NCI-H2029 treated with DMSO at 0.1 percent for 48 hours (cell line): ENCODE measurements at places on chromosomes 4 and X.
A peak's percentile ranks its signal among the peaks of the same experiment; 100 is the strongest.

DNA sequence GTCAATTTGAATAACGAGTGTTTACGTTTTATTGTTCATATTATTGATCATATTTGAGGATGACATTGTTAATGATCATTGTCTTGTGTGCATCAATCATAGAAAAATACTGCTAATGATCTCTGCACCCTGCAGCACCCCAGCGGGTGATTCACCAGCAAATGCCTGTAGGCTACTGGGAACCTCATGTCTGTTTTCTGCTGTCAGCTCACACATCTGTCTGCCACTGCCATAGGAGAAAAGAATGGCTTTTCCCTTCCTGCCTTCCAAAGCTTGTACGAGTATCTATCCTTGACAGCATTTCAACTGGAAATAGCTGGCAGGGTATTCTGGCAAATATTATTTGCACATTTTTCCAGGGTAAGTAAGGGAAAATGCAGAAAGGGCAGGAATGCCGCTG is 272.1 kb upstream of the TRAM1L1 start:
- DNase-seq = no peak

DNA sequence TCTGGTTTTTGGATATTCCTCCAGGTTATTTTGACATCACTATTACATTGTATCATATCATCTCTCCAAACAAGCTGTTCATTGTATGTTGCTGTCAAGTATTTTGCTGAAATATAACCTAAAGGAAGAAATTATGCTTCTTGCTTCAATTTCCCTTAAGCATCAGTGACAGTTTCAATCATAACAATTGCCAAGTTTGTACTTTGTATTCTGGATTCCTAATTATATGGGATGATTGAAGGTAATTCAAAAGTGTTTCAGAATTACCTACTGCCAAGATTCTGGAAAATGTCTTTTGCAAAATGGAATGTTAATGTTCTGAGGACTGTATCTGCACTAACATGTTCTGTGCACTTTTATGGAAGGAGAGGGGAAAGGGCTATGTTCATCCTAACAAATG is 228.7 kb downstream of the PRDM5 start:
- DNase-seq = no peak

- DNase-seq = no peak
Measured at GRCh38 chr4:33149658-33150524, 2429.7 kb downstream of the PCDH7 start.

GRCh38 chr4:150235808-150236271 is 157.6 kb downstream of the DCLK2 start:
- no peak for DNase-seq

DNA sequence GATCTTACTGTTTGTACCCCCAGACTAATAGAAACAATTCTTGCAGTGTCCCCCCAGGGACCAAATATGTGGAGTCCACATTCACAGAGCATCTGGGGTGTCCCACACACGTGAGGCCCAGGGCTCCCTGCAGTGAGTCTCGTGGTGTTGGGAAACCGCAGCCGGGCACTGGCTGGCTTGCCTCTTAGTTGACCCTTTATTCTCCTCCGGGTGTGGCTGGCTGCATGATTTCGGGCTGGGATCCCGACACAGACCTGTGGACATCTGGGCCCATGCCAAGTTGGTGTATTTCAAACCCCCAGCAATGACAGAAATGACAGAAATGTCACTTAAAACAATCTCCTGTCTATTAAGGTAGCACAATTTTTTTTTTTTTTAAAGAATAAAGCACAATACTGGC is 15.6 kb upstream of the CLDN24 start:
- no peak for DNase-seq

- no peak for DNase-seq
Measured at GRCh38 chr4:30416547-30416946, 303.6 kb upstream of the PCDH7 start.

DNA sequence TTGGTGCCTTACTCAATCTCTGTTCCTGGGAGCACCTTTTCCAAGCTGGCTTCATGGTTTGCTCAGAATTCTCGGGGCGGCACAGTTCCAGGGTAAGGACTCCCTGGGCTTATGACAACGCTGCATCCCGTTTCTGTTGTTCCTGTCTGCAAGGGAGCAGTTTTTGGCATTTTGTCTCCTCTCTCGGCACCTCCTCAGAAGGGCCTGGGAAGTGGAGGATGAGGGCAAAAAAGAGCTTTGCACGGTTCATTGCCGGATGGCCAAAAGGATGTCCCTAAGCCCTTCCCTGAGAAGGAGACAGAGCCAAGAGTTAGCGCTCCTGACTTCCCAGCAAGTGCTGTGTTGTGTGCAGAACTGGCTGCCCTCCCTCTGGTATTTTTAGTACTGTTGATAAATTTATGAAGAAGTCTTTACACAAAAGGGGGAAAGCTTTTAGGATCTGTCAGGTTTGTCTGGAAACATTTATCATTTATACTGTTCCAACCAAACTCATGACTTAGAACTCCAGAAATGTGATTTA is 13.4 kb downstream of the SRD5A3 start:
- DNase-seq = no peak

- DNase-seq = no peak
Measured at GRCh38 chrX:79140731-79141130, 3.8 kb upstream of the GPR174 start.

- DNase-seq = no peak
Measured at GRCh38 chr4:2621419-2621818, 85.0 kb downstream of the FAM193A start.

- DNase-seq = no peak
Measured at GRCh38 chrX:2457289-2458133, 43.3 kb downstream of the DHRSX start.

GRCh38 chr4:183384516-183384915 is 59.9 kb upstream of the CDKN2AIP start:
- DNase-seq = no peak

DNA sequence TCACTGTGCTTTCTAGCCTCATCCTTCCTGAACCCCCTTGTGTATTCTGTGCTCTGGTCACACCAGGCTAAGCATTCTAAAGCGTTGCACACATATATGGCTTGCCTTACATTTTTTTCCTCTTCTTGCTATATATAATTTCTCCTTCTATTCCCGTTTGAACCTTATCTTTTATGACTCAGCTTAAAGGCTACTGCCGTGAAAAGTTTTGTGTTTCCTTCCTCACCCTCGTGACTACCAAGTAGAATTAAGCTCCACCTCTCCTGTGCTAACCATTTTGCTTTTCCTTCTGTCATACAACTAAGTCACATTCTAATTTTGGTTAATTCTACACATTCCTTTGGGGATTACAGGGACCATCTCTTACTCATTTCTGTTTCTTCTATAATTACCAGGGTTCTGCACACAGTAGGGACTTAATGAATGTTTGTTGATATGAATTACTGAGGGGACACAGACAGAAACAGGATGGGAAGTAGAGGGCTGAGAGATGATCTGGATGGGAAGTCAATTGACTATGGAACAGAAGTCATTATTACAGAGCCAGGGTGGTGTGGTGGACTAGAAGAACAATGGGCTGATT is 67.1 kb downstream of the DOCK11 start:
- no peak for DNase-seq

- DNase-seq = no peak
Measured at GRCh38 chr4:99507762-99508161, 3.1 kb upstream of the C4orf17 start.

GRCh38 chr4:140243278-140243753 is 89.3 kb upstream of the MAML3 start:
- DNase-seq = peak; percentile 88

- DNase-seq = no peak
Measured at GRCh38 chrX:47958761-47959342, 44.9 kb downstream of the ZNF182 start.

DNA sequence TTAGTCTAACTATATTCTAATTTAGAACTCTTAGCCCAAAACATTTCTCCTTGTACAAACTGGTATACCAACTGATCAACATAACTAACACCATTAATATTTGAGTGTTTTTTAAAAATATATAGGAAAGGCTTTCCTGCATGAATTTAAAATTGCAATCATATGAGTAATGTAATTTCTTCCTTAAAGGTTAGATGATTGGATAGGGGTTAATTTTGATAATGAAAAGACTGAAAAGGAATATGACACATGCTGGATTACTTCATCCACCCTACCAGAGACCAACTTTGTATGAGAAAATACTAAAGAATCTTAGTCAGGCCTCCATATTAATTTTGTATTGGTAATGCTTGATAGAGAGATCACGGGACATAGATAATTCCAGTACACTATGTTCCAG is 25.1 kb upstream of the PLS3 start:
- DNase-seq = no peak

GRCh38 chrX:134718966-134719317 is 60.7 kb upstream of the PLAC1 start:
- no peak for DNase-seq

GRCh38 chr4:166252487-166253402 is 379.7 kb downstream of the TLL1 start:
- DNase-seq = no peak

GRCh38 chr4:25075851-25076250 is 45.1 kb upstream of the LGI2 start:
- peak; percentile 7 for DNase-seq

- no peak for DNase-seq
Measured at GRCh38 chr4:148079961-148080360, 348.1 kb downstream of the ARHGAP10 start.

- no peak for DNase-seq
Measured at GRCh38 chr4:66574145-66574978, 904.1 kb upstream of the EPHA5 start.

GRCh38 chr4:17324386-17324830 is 187.5 kb downstream of the QDPR start:
- DNase-seq = peak; percentile 55

DNA sequence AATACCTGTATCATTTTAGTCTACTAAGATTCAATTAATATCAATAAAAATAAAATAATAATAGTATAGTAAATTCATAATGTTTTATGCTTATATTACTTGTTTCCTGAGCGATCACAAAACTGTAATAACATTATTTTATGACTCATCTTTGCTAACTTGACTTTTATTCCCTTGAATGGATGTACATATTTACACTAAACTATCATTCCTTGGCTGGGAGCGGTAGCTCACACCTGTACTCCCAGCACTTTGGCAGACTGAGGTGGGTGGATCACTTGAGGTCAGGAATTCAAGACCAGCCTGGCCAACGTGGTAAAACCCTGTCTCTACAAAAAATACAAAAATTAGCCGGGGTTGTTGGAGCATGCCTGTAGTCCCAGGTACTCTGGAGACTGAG is 104.0 kb upstream of the SLC34A2 start:
- no peak for DNase-seq

DNA sequence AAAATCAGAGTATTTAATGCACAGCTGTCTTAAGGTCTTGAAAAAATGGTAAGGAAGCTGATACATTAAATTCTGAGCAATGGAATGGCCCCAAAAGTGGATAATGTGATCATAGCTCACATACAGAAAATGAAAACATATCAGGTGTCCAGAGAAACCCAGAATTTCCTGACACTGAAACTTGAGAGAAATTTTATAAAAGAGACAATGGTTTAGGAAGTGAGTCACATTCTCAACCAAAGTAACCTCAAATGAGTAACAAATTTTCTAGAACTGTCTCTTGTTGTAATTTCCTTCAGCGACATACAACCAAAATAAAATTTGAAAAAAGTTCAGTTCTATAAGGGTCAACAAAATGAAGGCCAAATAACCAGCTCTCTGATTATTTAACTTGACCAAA is 37.4 kb upstream of the PACRGL start:
- DNase-seq = no peak

DNA sequence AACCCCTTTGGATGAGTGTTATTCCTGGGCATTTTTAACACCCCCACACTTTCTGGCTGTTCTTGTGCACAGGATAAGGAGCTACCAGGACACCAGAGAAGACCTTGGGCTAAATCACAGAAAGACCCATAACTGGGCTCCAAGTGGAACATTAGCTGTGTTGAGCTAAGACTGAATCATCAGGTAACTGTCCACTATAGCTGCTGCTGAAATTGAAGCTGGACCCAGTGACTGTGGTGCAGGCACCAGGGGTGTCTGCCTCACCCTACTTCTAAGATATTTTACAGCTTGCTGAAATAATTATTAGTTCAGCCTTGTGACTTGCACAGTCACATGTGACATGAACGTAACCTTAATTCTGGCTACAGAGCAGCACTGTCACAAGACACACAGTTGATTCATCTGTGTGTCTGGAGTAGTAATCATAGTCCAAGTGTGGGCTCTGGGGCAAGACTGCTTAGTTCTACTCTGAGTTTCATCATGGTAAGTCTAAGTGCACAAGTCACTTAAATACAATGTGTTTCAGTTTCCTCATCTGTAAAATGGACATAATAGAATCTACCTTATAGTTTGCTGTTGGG is 127.4 kb downstream of the SLC39A8 start:
- no peak for DNase-seq

- DNase-seq = no peak
Measured at GRCh38 chrX:39176105-39176504, 374.8 kb downstream of the MID1IP1 start.

DNA sequence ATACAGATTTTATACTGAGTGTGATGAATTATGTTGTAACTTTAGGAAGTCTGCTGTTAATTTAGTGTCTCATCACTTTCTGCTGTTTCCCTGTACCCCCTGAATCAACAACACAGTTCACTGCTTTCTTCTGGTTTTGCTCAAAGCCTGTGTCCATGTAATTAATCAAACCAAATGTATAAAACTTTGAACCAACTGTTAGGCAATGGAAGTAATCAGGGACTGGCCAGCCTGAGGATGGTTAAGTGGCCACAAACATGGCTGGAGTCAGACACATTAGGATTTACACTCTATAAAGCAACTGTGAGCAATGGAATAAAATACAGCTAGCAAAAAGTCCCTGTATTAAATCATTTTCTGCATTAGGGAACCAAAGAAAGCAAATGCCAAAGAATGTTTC is 42.6 kb downstream of the CXCL1 start:
- no peak for DNase-seq

DNA sequence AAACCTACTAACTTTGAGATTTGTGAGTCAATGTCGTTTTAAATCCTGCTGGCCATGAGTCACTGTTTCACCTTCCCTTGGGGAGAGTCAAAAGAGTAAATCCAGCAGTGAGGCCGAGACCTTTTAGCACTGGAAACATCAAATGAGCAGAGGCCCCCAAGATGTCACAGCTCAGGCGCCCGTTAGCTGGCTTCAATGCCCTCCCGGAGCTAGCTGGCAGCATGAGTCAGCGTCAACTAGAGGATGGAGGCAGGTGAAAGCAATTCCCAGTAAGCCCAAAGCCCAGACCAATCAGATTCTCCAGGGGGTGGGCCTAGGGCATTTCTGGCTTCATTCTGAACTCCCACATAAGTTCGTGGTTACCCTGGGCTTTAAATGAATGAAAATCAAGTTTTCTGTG is 170.9 kb downstream of the CLCN4 start:
- DNase-seq = no peak

DNA sequence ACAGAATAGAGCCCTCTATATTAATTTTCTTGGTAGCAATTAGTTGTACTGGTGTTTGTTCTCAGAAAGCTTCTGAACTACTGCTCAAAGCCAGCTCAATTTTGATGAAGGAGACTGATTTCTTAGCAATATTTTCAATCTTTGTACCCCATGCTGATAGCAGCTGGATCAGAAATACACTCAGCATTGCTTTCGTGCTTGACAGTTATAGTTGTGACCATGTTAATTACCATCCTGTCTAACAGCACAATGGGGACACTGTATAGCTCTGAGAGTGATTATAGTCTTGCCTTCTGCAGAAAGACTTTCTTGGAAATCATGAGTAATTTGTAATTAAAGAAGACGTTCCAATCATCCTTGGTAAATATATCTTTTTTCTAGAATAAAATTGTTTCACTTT is 79.7 kb upstream of the GNPDA2 start:
- DNase-seq = no peak

- no peak for DNase-seq
Measured at GRCh38 chr4:34649716-34650115, 1594.6 kb downstream of the ARAP2 start.

GRCh38 chr4:184988611-184989010 is 29.7 kb upstream of the HELT start:
- DNase-seq = no peak
